Neural cell (in vitro differentiated cells): ENCODE measurements at places on chromosomes 12 and 14. TPM values are rescaled to one million over a fixed set of nuclear protein-coding genes. Genes with fewer than 3 reads are reported as not detected.

Gene SERPINA10
- not detected in 2 replicates for polyA plus RNA-seq

Gene OR4E2
- not detected in 2 replicates for polyA plus RNA-seq

Gene SLC10A1
- polyA plus RNA-seq = not detected in 2 replicates

Gene KRT86
- polyA plus RNA-seq = not detected in 2 replicates

Gene MAP1LC3B2
- 1.8 and 3.9 TPM in 2 replicates for polyA plus RNA-seq

Gene STRN3
- 56.2 and 60.1 TPM in 2 replicates for polyA plus RNA-seq

Gene POU6F1
- 12.4 and 12.7 TPM in 2 replicates for polyA plus RNA-seq

Gene WIF1
- polyA plus RNA-seq = 0.77 and 1.7 TPM in 2 replicates

Gene CPNE8
- 1.9 and 10.2 TPM in 2 replicates for polyA plus RNA-seq

Gene PKP2
- polyA plus RNA-seq = 3.8 and 4.0 TPM in 2 replicates

Gene TROAP
- 0.26 and 1.3 TPM in 2 replicates for polyA plus RNA-seq

Gene CCDC196
- polyA plus RNA-seq = not detected in 2 replicates

Gene WNT5B
- 17.0 and 17.4 TPM in 2 replicates for polyA plus RNA-seq

Gene SPIC
- polyA plus RNA-seq = not detected in 2 replicates

Gene KSR2
- polyA plus RNA-seq = 3.0 and 3.4 TPM in 2 replicates

Gene EFCAB11
- polyA plus RNA-seq = 7.9 and 10.2 TPM in 2 replicates

Gene PLCZ1
- polyA plus RNA-seq = not detected in 2 replicates

Gene NCAPD2
- 4.5 and 5.6 TPM in 2 replicates for polyA plus RNA-seq

Gene AICDA
- not detected in 2 replicates for polyA plus RNA-seq

Gene CCDC197
- not detected in 2 replicates for polyA plus RNA-seq

Gene LRTM2
- 2.4 and 4.1 TPM in 2 replicates for polyA plus RNA-seq

Gene RNASE3
- not detected in 2 replicates for polyA plus RNA-seq

Gene OSGEP
- polyA plus RNA-seq = 248 and 264 TPM in 2 replicates
